ENCODE measurements at places on chromosomes 2 and 18. TPM values are rescaled to one million over a fixed set of nuclear protein-coding genes. Genes with fewer than 3 reads are reported as not detected.

The RAB17 gene
- 0.43 TPM for total RNA-seq

The IMP4 gene
- total RNA-seq, result 60.5 TPM

The CNGA3 gene
- not detected for total RNA-seq

The CNDP1 gene
- total RNA-seq, result not detected

The HJURP gene
- 27.2 TPM for total RNA-seq

DNA sequence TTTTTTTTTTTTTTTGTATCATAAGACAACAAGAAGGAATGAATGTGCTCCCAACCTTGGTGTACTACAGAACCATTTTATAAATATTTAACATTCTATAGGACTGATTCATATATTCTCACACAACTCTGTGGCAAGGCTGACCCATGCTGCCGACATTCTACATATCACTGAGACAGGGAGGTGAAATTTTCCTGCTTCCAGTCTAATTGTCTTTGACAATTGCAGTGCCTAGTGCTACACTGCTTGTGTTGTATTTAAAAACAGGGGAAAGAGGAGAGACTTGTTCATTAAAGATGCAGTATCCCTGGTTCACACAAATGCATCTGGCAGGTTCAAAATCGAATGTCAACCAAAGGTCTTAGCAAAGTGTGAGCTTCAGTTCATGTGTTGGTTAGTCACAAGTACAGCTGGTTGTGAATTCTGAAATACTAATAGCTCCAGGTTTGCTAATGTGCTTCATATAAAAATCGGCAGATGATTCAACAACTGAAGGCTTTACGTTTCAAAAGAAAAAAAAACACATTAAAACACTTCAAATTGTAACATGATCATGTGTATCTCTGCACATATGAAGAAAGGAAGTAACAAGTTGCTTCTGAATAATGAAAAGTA lies 130.8 kb downstream of the FIGN start:
- DNase-seq, result peak; percentile 48

- no peak for DNase-seq
Measured at GRCh38 chr2:128424406-128425171, 105.9 kb upstream of the HS6ST1 start.

DNA sequence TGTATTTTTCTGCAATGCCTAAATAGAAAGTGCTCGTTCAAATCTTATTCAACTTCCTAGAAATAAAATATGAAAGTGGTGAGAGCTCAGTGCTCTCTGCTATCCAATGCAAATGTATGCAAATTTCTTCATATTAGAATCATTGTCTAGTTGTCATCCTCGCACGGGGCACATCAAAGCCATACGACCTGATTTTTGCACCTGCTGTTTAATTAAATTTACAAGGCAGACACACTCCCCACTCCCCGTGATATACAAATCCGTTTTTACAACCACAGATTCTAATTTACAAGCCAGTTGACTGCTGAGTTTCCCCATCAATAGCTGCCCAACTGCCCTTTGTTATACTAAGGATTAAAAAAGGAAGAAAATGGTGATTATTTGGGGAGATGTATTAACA lies 284.6 kb downstream of the RNF144A start:
- DNase-seq, result no peak

- no peak for DNase-seq
Measured at GRCh38 chr2:181900007-181900651, 8.6 kb downstream of the ITPRID2 start.

GRCh38 chr18:59065684-59066083 lies 74.0 kb upstream of the SEC11C start:
- DNase-seq, result no peak

GRCh38 chr2:42881732-42882131 lies 89.3 kb upstream of the HAAO start:
- DNase-seq, result no peak
